Breast epithelium (tissue), 4 donors: ENCODE measurements at places on chromosomes 16 and 17. TPM values are rescaled to one million over a fixed set of nuclear protein-coding genes. Genes with fewer than 3 reads are reported as not detected.

- peak; percentile 65 for DNase-seq
- H3K27me3 ChIP-seq = no peaks in the 10 kb centered on the region
- H3K36me3 ChIP-seq = no peaks in the 10 kb centered on the region
- no peaks in the 10 kb centered on the region for H3K4me1 ChIP-seq
- no peak overlapping the region for H3K27ac ChIP-seq
Observed at GRCh38 chr16:69827524-69827923, 65.4 kb downstream of the WWP2 start.

GRCh38 chr16:27381974-27382855 lies 19.8 kb upstream of the IL21R start:
- no peak overlapping the region for H3K27ac ChIP-seq
- no peak for DNase-seq
- H3K4me3 ChIP-seq = no peak overlapping the region
- H3K27me3 ChIP-seq = no peaks in the 10 kb centered on the region
- no peaks in the 10 kb centered on the region for H3K36me3 ChIP-seq

DNA sequence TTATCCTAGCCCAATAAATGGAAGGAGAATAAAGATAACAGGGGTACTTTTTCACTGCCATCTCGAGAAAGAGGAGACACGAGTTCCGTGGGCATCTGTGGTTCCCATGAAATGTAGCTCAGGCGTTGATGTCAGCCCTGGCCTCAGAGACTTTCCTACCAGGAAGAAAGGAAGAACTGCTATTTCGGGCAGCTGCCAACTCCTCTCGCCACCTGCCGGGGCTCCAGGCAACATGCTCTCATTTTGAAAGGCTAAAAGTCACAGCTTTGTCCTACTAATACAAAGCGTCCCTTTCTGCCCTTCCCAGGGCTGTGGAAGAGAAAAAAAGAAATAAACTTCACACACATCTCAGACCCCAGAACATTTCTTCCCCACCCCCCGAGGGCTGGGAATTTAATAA lies 65.8 kb downstream of the DHRS7C start:
- H3K36me3 ChIP-seq = no peaks in the 10 kb centered on the region
- DNase-seq = peak; percentile 33
- H3K4me1 ChIP-seq = no peaks in the 10 kb centered on the region
- H3K27ac ChIP-seq = no peak overlapping the region
- no peak overlapping the region for H3K4me3 ChIP-seq

- H3K4me1 ChIP-seq = no peaks in the 10 kb centered on the region
- H3K27me3 ChIP-seq = peaks cover 48% of the 10 kb centered on the region
- H3K4me3 ChIP-seq = no peak overlapping the region
- H3K36me3 ChIP-seq = no peaks in the 10 kb centered on the region
Observed at GRCh38 chr16:62038225-62038624, 2.0 kb upstream of the CDH8 start.

DNA sequence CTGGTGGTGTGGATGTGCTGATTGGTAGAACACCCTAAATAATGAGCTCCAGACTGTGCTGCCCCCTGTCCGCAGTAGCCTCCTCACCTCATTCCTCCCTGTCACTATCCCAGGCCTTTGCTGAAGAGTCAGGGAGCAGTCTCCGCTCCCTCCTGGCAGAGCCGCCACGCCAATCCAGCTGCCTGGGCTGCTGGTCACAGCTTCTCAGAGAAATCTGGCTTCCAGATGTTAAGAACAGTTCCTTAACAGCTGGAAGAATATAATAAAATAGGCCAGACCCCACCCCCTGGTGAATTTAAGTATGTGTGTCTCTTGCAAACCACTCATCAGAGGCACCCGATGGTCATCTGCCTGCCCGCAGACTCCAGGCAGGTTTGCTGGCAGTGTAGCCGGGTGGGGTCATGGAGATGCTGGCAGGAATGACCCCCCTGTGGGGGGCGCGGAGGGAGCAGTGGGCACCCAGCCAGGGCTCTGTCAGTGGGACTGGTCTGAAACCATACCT lies 161.0 kb downstream of the CCDC182 start:
- H3K4me3 ChIP-seq = no peak overlapping the region
- H3K36me3 ChIP-seq = no peaks in the 10 kb centered on the region

DNA sequence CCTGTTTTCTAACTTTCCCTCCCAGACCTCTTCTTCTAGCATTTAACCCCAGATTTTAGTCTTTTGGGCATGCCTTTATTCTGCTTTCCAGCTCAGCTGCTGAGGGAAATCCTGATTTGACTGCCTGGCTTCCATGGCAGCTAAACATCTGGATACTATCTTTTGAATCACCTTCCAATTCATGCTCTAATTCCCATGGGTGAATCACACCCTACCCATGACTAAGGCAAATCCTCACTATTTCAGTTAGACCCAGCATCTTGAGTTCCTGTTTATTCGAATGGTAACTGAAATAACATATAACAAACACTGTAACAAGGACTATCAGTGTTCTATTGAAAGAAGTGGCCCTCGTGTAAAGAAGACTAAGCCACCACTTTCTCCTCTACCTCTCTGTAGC lies 29.8 kb downstream of the CA10 start:
- no peaks in the 10 kb centered on the region for H3K36me3 ChIP-seq
- no peaks in the 10 kb centered on the region for H3K27me3 ChIP-seq
- no peak overlapping the region for H3K27ac ChIP-seq
- H3K4me1 ChIP-seq = no peaks in the 10 kb centered on the region
- H3K4me3 ChIP-seq = no peak overlapping the region
- no peak for DNase-seq

GRCh38 chr17:42131981-42132432 lies 9.4 kb downstream of the HSPB9 start:
- H3K36me3 ChIP-seq = peaks cover 8% of the 10 kb centered on the region
- H3K4me3 ChIP-seq = no peak overlapping the region
- no peaks in the 10 kb centered on the region for H3K27me3 ChIP-seq
- H3K4me1 ChIP-seq = peaks cover 16% of the 10 kb centered on the region
- DNase-seq = no peak
- H3K27ac ChIP-seq = peak overlapping the region; percentile 62

- no peak overlapping the region for H3K4me3 ChIP-seq
- DNase-seq = no peak
- no peaks in the 10 kb centered on the region for H3K36me3 ChIP-seq
Observed at GRCh38 chr16:20866801-20867200, 33.4 kb downstream of the DCUN1D3 start.

GRCh38 chr17:72756256-72756655 lies 336.2 kb downstream of the SLC39A11 start:
- H3K36me3 ChIP-seq = no peaks in the 10 kb centered on the region
- DNase-seq = no peak
- H3K4me3 ChIP-seq = no peak overlapping the region
- H3K27me3 ChIP-seq = no peaks in the 10 kb centered on the region

GRCh38 chr16:79097166-79097565 lies 503.4 kb downstream of the MAF start:
- no peak overlapping the region for H3K4me3 ChIP-seq
- H3K27me3 ChIP-seq = no peaks in the 10 kb centered on the region
- H3K27ac ChIP-seq = no peak overlapping the region
- no peaks in the 10 kb centered on the region for H3K4me1 ChIP-seq
- no peak for DNase-seq

- no peak overlapping the region for H3K27ac ChIP-seq
- DNase-seq = no peak
- no peaks in the 10 kb centered on the region for H3K27me3 ChIP-seq
- H3K36me3 ChIP-seq = no peaks in the 10 kb centered on the region
Observed at GRCh38 chr17:58829172-58829637, 73.6 kb downstream of the PPM1E start.

DNA sequence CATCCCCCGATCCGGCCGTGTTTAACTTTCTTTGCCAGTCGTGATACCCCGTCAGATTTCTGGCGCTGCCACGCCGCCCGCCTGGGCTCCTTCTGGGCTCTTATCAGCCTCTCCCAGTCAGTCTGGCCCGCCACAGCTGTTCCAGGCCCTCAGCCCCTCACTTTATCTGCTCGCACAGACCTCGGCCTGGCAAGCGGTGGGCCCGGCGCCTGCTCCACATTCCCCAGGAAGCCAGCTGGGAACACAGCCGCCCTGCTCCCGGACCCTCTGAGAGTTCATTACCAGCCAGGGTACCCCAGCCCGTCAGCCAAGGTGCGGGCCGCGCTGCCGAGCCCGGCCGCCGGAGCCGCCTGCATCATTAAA lies 157.5 kb downstream of the ZNF423 start:
- no peak for DNase-seq
- H3K27me3 ChIP-seq = no peaks in the 10 kb centered on the region
- H3K27ac ChIP-seq = no peak overlapping the region
- H3K4me3 ChIP-seq = no peak overlapping the region
- H3K4me1 ChIP-seq = no peaks in the 10 kb centered on the region
- no peaks in the 10 kb centered on the region for H3K36me3 ChIP-seq

GRCh38 chr16:75241412-75241811 lies 10.0 kb downstream of the BCAR1 start:
- no peaks in the 10 kb centered on the region for H3K27me3 ChIP-seq
- no peak overlapping the region for H3K27ac ChIP-seq
- peaks cover 25% of the 10 kb centered on the region for H3K4me1 ChIP-seq
- H3K4me3 ChIP-seq = no peak overlapping the region

- H3K27me3 ChIP-seq = no peaks in the 10 kb centered on the region
- DNase-seq = peak; percentile 79
- H3K4me3 ChIP-seq = no peak overlapping the region
- H3K36me3 ChIP-seq = no peaks in the 10 kb centered on the region
Observed at GRCh38 chr17:17151962-17152361, 54.2 kb downstream of the PLD6 start.

DNA sequence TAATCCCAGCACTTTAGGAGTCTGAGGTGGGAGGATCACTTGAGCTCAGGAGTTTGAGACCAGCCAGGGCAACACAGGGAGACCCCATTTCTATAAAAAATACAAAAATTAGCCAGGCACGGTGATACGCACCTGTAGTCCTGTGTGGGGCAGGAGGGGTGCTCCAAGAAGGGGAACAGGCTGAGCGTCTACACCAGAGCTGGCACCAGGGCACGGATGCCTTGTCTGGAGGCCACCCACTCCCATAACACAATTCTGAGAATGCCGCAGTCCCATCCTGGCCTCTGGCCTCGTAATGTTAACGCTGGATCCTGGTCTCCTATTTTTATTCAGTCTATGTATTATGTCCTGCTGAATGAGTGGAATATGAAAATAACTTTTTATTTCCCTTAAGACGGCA lies 161.3 kb downstream of the WSCD1 start:
- H3K4me3 ChIP-seq = no peak overlapping the region
- peaks cover 13% of the 10 kb centered on the region for H3K27me3 ChIP-seq
- H3K36me3 ChIP-seq = no peaks in the 10 kb centered on the region
- no peaks in the 10 kb centered on the region for H3K4me1 ChIP-seq

DNA sequence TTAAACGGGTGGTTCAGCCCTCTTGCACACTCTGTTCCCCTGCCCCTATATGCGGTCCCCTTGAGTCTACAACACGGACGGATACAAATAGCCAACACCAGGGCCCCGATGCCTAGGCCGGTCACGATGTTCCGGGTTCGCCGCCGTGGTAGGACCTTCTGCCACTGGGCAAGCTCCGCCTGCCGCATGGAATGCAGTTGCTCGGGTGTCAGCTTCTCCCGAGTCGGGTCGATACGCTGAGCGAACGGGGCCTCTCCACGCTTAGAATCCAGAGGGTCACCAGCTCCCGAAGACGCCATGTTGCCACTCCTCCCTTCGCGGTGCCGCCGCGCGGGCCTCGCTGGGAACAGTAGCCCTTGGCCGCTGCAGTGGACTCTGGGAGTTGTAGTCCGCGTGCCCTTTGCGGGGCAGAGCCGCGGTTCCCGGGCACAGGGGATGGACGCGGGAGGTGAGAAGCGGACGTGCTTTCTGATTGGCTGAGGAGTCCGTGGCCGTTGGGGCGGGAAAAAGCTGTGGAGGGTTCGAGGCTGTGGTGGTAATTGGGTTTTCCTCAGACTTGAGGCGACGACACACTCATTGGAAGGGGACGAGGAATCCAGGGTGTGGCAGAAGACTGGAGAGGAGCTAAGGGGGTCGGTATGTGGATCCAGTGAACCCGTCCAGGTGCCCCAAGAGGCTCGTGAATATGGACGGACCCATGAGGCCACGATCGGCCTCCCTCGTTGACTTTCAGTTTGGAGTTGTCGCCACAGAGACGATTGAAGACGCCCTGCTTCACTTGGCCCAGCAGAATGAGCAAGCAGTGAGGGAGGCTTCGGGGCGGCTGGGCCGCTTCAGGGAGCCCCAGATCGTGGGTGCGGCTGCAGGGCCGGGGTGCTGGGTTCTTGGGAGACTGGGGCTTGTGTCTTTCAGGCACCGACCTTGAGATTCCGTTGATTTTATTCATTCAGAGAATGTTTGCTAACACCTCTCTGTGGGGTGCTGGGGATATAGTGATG lies at the start of the genes CNTD1 and COA3:
TSS of gene CNTD1 (plus strand) at position 479 of the 998 bp plus-strand sequence. CDS start at position 686, 207 bp downstream.
TSS of gene COA3 (minus strand) at position 322 of the 998 bp plus-strand sequence. CDS start at position 299, 23 bp downstream.
- H3K27ac ChIP-seq = peak within 1 kb of the TSS; percentile 81
- no peaks in the 10 kb centered on the region for H3K27me3 ChIP-seq
- no peaks in the 10 kb centered on the region for H3K36me3 ChIP-seq
- peak; percentile 79 for DNase-seq
- H3K4me3 ChIP-seq = peak within 1 kb of the TSS; percentile 88

DNA sequence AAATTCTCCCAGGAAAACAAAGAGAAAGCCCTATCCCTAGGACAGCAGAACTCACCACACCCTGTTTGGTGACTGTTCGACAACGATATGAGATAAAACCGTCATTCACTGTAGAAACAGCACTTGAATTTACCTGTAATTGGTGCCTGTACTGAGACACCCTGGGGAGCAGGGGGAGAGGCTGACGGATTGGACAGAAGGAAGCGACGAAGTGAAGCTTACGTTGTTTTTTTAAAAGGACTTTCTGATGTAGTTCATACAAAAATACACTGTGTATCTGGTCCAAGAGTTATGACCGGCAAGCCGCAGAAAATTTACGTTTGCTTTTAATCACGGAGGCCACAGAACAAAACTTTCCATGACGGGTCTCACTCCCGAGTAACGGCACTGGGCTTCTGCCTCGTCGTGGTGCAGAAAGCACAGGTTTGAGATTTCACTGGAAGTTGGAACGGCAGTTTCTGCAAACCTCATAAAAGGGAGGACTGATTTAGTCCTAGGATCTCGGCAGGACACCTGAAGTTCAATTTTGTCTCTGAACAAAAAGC lies 9.7 kb downstream of the NXN start:
- no peak for DNase-seq
- H3K27ac ChIP-seq = no peak overlapping the region
- H3K4me1 ChIP-seq = no peaks in the 10 kb centered on the region
- no peaks in the 10 kb centered on the region for H3K27me3 ChIP-seq

GRCh38 chr17:82414548-82415281 lies 3.4 kb upstream of the HEXD start:
- H3K36me3 ChIP-seq = no peaks in the 10 kb centered on the region
- peaks cover 2% of the 10 kb centered on the region for H3K4me1 ChIP-seq
- H3K27ac ChIP-seq = no peak overlapping the region
- H3K27me3 ChIP-seq = no peaks in the 10 kb centered on the region
- H3K4me3 ChIP-seq = no peak overlapping the region

GRCh38 chr16:49366669-49367068 lies 6.9 kb upstream of the C16orf78 start:
- H3K4me1 ChIP-seq = no peaks in the 10 kb centered on the region
- H3K36me3 ChIP-seq = no peaks in the 10 kb centered on the region
- no peak for DNase-seq
- no peaks in the 10 kb centered on the region for H3K27me3 ChIP-seq
- H3K27ac ChIP-seq = no peak overlapping the region

Gene CD300E
- total RNA-seq = 0.29 TPM

Gene HMOX2
- total RNA-seq = 87.7 TPM

Gene NHLRC4
- total RNA-seq = 0.32 TPM

Gene MPP3
- total RNA-seq = 26.2 TPM

Gene SNX20
- total RNA-seq = 2.7 TPM

Gene NAGS
- total RNA-seq = 4.7 TPM

Gene OR3A3
- total RNA-seq = not detected

Gene KCNJ2
- 8.8 TPM for total RNA-seq

Gene CCL1
- total RNA-seq = not detected

Gene PIRT
- under 0.01 TPM for total RNA-seq

Gene KRT24
- total RNA-seq = not detected
